ENCODE measurements at places on chromosomes 7 and 10.

- DNase-seq = no peak
Observed at GRCh38 chr7:115368998-115369397, 447.1 kb downstream of the MDFIC start.

- no peak for DNase-seq
Observed at GRCh38 chr7:40595832-40596231, 461.0 kb downstream of the SUGCT start.

- DNase-seq = peak; percentile 75
Observed at GRCh38 chr10:93115661-93116383, 42.1 kb downstream of the CYP26A1 start.

- DNase-seq = no peak
Observed at GRCh38 chr7:107370816-107371215, 99.0 kb upstream of the GPR22 start.

DNA sequence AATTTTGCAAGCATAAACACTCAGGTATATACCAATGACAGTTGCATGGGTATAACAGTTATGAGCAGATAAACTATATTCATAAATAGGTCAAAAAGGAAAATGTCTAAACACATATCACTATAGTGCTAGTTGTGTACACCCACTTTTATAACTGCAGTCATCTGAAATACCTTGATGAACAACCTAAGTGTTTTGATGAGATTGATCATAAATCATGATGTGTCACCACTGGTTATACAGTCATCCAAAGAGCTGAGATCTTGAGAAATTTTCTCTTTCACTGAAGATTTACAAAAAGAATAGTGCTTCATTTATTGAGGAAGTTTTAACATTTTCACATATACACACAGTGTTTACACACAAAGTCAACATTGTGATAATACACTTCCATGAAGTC lies 78.6 kb upstream of the SLC25A13 start:
- DNase-seq = no peak

DNA sequence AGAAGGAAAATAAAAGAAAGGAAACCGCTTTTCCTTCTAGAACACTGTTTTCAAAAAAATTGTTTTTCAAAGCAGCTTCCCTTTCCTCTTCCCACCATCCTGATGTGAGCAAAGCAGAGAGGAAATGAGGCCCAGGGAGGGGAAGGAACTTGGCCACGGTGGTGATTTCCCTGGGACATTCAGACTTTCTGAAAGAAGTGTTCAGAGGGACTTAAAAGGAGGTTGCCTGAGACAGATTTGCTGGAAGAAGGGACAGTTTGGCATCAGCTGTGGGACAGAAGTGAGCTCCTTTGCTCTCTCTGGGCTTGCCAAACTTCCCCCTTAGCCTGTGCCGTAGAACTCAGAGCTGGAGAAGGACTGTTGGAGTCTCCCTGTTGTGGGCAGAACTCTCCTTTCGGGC lies 30.3 kb downstream of the ADCYAP1R1 start:
- DNase-seq = no peak

GRCh38 chr7:126696256-126697038 lies 556.3 kb downstream of the GRM8 start:
- no peak for DNase-seq

- no peak for DNase-seq
Observed at GRCh38 chr7:47485640-47486435, 96.1 kb downstream of the TNS3 start.

GRCh38 chr10:853017-853416 lies 78.5 kb downstream of the LARP4B start:
- DNase-seq = no peak

DNA sequence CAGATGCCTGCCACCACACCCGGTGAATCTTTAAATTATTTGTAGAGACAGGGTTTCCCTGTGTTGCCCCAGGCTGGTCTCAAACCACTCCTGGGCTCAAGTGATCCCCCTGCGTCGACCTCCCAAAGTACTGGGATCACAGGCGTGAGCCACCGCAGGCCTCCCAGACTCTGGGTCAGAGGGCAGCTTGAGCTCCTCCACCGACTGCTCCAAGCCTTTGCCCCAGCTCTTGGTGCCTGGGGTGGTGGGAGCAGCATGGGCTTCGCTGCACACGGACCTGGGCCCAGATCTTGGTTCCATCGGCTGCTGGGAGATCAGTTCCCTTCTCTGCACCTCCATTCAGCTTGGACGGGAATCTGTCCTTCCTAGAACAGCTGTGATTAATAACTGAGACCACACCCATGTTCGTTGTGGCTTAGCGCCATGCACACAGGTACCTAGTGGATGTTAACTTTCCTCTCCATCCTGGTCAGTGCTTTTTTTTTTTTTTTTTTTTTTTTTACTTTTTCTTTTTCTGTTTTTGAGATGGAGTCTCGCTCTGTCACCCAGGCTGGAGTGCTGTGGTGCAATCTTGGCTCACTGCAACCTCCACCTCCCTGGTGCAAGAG lies 125.3 kb downstream of the CUX1 start:
- DNase-seq = no peak

- DNase-seq = no peak
Observed at GRCh38 chr7:116863936-116864500, 1.6 kb downstream of the CAPZA2 start.

GRCh38 chr10:114540236-114540635 lies 117.8 kb downstream of the ABLIM1 start:
- no peak for DNase-seq

DNA sequence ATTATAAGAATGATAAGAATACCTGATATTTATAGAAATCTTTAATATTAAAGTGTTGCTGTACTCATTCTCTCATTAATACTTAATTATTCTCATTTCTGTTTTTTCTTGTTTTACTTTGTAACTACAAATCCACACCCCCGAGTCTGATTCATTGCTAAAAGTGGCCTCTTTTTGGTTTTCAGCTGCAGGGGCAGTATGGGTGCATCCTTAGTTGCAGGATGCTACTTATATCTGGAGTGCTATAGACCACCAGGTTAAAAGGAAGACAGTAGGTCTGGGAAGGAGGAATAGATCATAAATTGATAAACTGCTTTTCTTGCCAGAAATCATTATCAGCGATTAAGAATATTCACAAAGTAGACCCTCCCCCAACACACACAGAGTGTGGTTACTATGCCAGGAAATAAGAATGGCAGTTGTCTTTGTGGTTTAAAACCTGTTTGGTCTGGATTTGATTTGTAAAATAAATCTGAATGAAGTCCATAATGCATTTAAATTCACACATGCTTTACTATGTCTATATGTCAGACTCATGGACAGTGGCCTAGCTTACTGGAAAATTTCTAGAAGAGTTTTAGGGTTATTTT lies 96.5 kb downstream of the NRF1 start:
- no peak for DNase-seq

DNA sequence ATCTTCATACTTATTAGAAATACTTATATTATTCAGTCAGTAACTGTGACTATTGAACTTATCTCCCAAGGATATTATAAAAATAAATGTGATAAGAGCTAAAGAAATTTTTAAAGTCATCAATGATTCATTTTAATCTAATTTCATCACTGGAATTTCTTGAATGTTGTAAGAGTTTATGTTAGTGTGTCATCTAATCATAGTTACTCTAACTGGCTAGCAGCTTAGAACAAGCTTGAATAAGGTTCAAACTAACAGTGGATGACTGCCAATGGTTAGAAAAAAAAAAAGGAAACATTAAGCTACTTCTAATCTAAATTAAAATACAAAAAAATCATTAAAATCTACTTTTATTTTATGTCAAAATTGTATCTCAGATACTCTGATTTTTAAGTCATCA lies 1066.3 kb downstream of the CNTNAP2 start:
- DNase-seq = no peak

GRCh38 chr7:102456327-102456726 lies 8.3 kb downstream of the ALKBH4 start:
- DNase-seq = no peak

- DNase-seq = no peak
Observed at GRCh38 chr7:81573128-81573527, 196.7 kb downstream of the HGF start.

GRCh38 chr10:71818674-71819260 lies 32.3 kb downstream of the PSAP start:
- DNase-seq = no peak

DNA sequence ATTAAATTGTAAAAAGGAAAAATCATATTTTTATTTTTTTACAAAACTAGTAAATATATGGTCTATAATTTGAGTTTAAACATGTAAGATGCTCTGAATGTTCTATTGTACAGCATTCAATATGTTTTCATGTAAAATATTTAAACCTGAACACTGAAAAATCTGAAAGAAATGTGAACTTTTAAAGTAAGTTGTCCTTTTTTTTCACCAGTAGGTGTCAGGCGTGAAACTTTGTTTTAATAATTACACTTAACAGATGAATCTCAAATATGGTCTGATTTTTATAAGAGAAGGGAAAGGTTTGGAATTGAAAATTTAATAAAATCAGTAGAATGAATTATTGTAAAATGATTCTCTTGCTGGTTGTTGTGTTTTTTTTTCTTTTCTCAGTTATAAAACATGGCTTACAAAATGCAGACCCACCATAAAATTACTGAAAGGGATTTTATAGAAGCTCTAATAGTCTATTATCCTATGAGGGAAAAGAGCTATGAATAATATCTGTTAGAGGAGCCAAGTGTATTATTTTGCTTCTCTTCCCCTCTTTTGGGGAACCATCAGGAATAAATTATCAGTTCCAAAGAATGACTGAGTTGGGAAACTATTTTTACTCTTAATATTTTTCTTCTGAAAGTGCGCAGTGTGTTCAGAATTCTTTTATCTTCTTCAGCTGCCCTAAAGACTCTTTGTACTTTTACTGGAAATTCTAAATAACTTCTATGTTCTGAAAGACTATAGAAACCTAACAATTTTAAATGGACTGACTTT lies 217.7 kb upstream of the FZD1 start:
- DNase-seq = no peak

DNA sequence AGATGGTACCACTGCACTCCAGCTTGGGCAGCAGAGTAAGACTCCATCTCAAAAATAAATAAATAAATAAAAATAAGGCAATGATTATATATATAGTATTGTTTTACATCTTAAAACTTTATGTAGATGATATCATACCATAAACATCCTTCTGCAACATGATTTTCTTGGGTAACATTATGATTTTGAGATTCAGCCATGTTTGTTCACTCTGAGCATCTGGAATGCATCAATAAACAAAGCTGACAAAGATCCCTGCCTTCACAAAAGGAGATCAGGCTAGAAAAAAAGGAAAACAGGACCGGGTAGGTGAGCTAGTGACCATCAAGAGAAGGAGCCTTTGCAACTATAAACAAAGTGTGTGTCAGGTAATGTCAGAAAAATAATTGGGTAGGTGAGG lies 31.9 kb upstream of the KAT6B start:
- DNase-seq = no peak

DNA sequence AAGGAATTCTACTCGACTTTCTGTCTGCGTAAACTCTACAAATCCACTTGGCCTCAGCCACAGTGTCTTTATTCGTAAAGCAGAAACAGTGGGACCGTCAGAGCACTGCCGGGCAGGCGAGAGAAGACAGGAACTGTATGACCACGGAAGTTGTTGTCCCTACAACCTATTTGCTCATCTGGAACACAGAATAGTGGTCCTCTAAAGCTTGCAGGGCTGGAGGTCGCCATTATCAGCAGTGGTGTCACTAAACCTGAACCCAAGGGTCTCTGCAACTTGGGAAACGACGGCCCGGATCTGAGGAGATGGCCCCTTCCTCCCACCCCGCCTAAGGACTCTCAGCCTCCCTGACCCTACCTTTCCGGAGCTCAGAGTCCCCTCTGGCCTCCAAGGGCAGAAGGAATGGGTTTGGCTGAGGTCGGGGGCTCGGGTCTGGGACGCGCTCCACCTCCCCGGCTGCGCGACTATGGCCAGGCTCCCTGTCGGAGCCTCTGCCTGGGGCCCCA lies 442 bp downstream of the STYXL1 start:
- no peak for DNase-seq

- no peak for DNase-seq
Observed at GRCh38 chr7:114502454-114503254, 88.0 kb downstream of the FOXP2 start.

GRCh38 chr10:112880633-112881530 lies 69.2 kb upstream of the TCF7L2 start:
- no peak for DNase-seq

GRCh38 chr7:135335628-135336139 lies 102.0 kb downstream of the STRA8 start:
- DNase-seq = peak; percentile 56

DNA sequence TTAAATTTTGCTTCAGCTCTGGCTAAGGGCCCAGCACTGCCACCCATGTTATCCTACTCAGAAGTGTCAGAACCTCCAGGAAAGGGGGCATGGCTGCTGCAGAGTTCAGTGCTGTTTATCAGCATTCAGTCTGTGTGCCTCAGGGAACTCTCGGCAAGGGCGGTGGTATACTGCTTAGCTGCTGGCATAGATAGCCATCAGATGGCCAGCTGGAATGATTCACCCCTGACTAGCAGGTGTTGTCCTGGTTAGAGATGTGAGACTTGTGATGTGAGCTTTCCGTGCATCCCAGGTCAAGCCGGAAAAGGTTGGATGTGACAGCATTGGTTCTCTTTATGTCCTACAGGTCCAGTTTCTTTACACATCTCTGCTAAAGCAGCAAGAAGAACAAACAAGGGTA lies 22.1 kb downstream of the CEP55 start:
- DNase-seq = no peak

- no peak for DNase-seq
Observed at GRCh38 chr10:11245510-11245909, 227.8 kb downstream of the CELF2 start.

- DNase-seq = no peak
Observed at GRCh38 chr7:50728184-50728583, 54.5 kb downstream of the GRB10 start.

- DNase-seq = no peak
Observed at GRCh38 chr7:11345621-11346020, 371.9 kb downstream of the PHF14 start.

- no peak for DNase-seq
Observed at GRCh38 chr10:48651839-48652238, 32.8 kb upstream of the WDFY4 start.

GRCh38 chr7:64504581-64505120 lies 58.2 kb downstream of the ZNF680 start:
- no peak for DNase-seq

- no peak for DNase-seq
Observed at GRCh38 chr7:1210979-1211608, 21.6 kb upstream of the UNCX start.

- peak; percentile 10 for DNase-seq
Observed at GRCh38 chr7:23472956-23473843, 2.9 kb upstream of the IGF2BP3 start.

- DNase-seq = no peak
Observed at GRCh38 chr7:6520163-6520981, 30.9 kb downstream of the GRID2IP start.

GRCh38 chr10:22849077-22849805 lies 78.6 kb upstream of the ARMC3 start:
- no peak for DNase-seq

DNA sequence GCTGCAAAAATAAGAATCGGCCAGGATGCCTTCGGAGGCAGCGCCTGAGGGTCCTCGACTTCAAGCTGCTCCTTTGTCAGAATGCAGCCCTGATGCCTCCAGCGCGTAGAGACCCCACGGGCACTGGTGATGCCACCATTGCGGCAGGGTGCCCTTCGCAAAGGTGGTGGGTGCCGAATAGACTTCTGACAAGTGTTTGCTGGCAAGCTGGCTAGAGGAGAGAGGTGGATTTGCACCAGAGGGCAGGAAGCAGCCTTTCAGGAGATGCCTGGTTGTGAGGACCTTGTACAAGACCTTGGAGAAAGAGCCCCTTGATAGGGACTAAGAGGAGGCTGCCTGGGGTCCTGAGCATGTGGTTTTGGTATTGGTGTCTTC lies 103.2 kb upstream of the PPIF start:
- DNase-seq = no peak
